Small intestine (tissue), 16 donors: ENCODE measurements at places on chromosomes 3 and 15.

DNA sequence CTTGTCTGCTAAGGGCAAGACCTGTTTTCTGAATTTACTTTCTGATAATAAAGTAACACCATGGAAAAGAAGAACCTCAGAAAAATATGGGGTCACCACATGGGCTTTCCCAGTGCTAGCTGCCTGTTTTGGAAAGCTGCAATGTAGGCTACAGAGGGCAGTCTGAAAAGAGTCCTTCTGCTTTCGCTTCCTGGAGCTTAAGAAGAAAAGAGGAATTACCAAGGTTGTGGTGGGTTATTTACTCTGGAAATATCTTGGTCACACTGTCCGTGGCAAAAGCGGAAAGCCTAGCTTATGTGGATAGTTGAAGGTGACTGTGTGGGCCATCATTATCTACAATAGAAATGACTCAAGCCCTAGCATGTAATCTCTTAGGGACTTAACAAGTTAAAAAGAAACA is 31.7 kb upstream of the IP6K2 start:
- no peaks in the 10 kb centered on the region for H3K4me1 ChIP-seq
- H3K27me3 ChIP-seq, result no peaks in the 10 kb centered on the region
- H3K27ac ChIP-seq, result no peak overlapping the region
- peaks cover 33% of the 10 kb centered on the region for H3K36me3 ChIP-seq
- no peak overlapping the region for H3K4me3 ChIP-seq

DNA sequence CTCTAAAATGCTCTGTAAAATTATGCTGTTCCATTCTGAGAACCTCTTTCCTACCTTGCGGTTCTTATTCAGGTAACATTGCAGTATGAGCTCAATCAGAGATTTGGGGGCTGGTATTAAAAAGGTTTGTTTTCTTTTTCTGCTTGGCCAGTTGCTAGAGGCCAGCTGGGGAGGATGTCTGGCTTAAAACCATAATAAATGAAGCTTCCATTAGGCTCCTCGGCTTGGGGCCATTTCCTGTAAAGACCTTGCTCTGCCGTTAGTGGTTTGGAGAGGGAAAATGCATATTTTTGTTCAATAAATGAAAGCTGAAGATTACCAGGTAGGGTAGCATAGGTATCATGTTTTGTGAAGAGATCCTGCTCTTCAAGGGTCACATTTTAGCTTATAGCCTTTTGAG is 55.2 kb downstream of the MCTP2 start:
- no peak overlapping the region for H3K4me3 ChIP-seq
- no peaks in the 10 kb centered on the region for H3K4me1 ChIP-seq
- DNase-seq, result no peak
- H3K36me3 ChIP-seq, result peaks cover 5% of the 10 kb centered on the region

DNA sequence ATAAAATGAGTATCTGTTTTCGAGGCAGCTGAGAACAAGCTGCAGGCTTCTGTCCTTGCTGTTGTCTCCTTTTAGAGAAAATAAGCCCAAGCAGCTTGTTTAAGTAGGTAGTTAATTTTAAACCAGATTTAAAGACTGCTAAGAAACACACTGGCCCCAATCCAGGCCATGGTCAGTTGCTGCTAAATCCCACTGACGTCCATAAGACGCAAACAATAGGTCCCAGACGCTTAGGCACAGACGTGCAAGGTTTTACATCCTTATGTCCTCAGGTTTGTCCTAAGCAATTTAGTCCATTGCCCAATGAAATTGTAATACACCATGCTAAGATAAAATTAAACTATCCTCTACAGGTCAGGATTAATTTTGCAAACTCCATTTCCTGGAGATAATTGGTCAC is 120.0 kb upstream of the SNTN start:
- no peaks in the 10 kb centered on the region for H3K4me1 ChIP-seq
- no peaks in the 10 kb centered on the region for H3K27me3 ChIP-seq
- H3K27ac ChIP-seq, result no peak overlapping the region
- DNase-seq, result no peak

DNA sequence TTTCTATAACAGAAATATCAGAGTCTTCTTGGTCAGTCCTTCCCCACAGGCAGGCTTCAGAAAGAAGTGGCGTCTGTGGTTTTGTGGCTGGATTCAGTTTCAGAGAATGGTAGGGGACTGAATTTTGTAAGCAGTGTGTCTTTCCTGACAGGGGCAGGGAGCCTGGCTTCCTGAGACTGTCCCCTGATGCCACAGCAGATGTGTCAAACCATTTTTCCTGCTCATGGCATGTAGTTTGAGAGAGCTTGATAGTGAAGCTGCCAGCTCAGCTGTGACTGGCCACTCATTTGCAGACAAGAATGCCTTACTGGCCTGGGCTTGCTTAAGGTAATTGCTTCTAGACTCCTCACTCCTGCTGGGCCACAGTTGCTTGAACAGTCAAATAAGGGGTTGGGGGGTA is 26.4 kb downstream of the LARS2 start:
- H3K36me3 ChIP-seq, result peaks cover 30% of the 10 kb centered on the region
- no peak for DNase-seq
- H3K27me3 ChIP-seq, result no peaks in the 10 kb centered on the region

- H3K27me3 ChIP-seq, result no peaks in the 10 kb centered on the region
- H3K27ac ChIP-seq, result no peak overlapping the region
- no peak overlapping the region for H3K4me3 ChIP-seq
- H3K4me1 ChIP-seq, result no peaks in the 10 kb centered on the region
- DNase-seq, result no peak
Observed at GRCh38 chr3:173214576-173214975, 73.5 kb upstream of the SPATA16 start.

DNA sequence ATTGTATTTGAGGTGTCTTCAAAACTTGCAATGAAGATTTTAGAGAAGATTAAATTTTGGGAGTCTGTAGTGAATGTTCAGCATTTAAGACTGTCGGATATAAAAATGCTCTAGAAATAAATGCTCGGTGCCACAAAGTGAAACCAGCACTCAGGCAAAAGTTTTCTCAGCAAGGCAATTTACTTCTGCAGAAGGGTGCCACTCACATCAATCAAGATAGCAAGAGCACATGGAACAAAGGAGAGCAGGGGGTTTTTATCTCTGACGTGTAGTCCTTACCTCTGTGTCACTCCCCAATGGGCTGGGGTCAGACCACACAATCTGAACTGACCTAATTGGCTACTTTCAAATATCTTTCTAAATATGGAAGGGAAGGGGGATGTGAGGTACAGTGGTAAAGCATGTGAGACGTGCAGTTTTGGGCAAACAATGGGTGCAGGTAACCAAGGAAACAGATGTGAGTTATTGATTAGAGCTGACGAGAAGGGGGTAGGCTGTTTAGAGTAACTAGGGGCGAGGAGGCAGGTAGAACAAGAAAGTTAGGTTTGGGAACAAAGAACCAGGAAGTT is 23.4 kb upstream of the FXR1 start:
- H3K4me1 ChIP-seq, result no peaks in the 10 kb centered on the region
- no peaks in the 10 kb centered on the region for H3K36me3 ChIP-seq
- H3K27ac ChIP-seq, result no peak overlapping the region
- H3K4me3 ChIP-seq, result no peak overlapping the region

- peaks cover 3% of the 10 kb centered on the region for H3K4me1 ChIP-seq
- no peak for DNase-seq
- no peaks in the 10 kb centered on the region for H3K36me3 ChIP-seq
- H3K4me3 ChIP-seq, result no peak overlapping the region
- H3K27me3 ChIP-seq, result no peaks in the 10 kb centered on the region
Observed at GRCh38 chr3:98577178-98577895, 16.1 kb downstream of the CPOX start.

GRCh38 chr3:152858170-152858800 is 23.4 kb downstream of the P2RY1 start:
- no peaks in the 10 kb centered on the region for H3K27me3 ChIP-seq
- no peaks in the 10 kb centered on the region for H3K4me1 ChIP-seq
- DNase-seq, result no peak
- no peaks in the 10 kb centered on the region for H3K36me3 ChIP-seq
- no peak overlapping the region for H3K4me3 ChIP-seq

- H3K27me3 ChIP-seq, result no peaks in the 10 kb centered on the region
- DNase-seq, result no peak
- no peaks in the 10 kb centered on the region for H3K36me3 ChIP-seq
- no peaks in the 10 kb centered on the region for H3K4me1 ChIP-seq
- no peak overlapping the region for H3K4me3 ChIP-seq
Observed at GRCh38 chr3:48112813-48113212, 75.4 kb downstream of the CDC25A start.

- DNase-seq, result no peak
- no peak overlapping the region for H3K27ac ChIP-seq
- no peaks in the 10 kb centered on the region for H3K27me3 ChIP-seq
- no peaks in the 10 kb centered on the region for H3K4me1 ChIP-seq
- no peak overlapping the region for H3K4me3 ChIP-seq
- no peaks in the 10 kb centered on the region for H3K36me3 ChIP-seq
Observed at GRCh38 chr15:64315216-64315615, 40.8 kb downstream of the CSNK1G1 start.

GRCh38 chr15:83365370-83365938 is 81.0 kb upstream of the BNC1 start:
- no peaks in the 10 kb centered on the region for H3K4me1 ChIP-seq
- DNase-seq, result peak; percentile 4
- peak overlapping the region; percentile 24 for H3K4me3 ChIP-seq

DNA sequence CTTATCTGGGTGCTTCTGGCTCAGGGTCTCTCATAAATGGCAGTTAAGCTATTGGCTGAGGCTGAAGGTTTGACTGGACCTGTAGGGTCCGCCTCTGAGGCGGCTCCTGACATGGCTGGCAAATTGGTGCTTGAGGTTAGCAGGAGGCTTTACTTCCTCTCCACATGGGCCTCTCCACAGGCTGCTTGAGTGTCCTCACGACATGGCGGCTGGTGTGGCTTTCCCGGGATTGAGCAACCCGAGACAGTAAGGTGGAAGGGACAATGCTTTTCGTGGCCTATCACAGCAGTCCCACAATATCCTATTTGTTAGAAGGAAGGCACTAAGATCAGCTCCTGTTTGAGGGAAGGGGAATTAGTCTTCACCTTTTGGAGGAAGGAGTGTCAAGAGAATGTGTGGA is 267.3 kb upstream of the LRRFIP2 start:
- no peaks in the 10 kb centered on the region for H3K36me3 ChIP-seq
- no peak overlapping the region for H3K4me3 ChIP-seq
- no peaks in the 10 kb centered on the region for H3K4me1 ChIP-seq
- H3K27ac ChIP-seq, result no peak overlapping the region
- DNase-seq, result no peak

DNA sequence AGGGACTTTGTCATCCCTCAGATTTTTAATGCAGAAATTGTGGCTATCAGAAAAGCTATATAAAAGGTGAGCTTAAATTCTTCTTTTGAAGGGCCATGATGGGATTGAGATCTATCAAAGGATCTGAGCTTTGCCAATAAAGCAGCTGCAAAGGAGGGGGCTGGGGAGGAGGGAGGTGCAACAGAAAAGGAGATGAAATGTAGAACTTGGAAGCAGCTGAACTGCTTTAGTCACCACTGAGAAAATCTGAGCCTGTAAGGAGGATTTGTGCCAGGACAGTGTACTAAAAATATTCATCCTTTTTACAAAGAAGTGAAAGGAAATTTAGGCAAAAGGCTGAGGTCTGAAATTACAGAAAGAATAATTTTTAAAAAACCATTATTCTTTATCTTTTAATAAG is 10.4 kb downstream of the TSPAN3 start:
- no peak overlapping the region for H3K4me3 ChIP-seq
- no peak for DNase-seq
- no peaks in the 10 kb centered on the region for H3K36me3 ChIP-seq
- H3K4me1 ChIP-seq, result peaks cover 18% of the 10 kb centered on the region
- H3K27me3 ChIP-seq, result no peaks in the 10 kb centered on the region

DNA sequence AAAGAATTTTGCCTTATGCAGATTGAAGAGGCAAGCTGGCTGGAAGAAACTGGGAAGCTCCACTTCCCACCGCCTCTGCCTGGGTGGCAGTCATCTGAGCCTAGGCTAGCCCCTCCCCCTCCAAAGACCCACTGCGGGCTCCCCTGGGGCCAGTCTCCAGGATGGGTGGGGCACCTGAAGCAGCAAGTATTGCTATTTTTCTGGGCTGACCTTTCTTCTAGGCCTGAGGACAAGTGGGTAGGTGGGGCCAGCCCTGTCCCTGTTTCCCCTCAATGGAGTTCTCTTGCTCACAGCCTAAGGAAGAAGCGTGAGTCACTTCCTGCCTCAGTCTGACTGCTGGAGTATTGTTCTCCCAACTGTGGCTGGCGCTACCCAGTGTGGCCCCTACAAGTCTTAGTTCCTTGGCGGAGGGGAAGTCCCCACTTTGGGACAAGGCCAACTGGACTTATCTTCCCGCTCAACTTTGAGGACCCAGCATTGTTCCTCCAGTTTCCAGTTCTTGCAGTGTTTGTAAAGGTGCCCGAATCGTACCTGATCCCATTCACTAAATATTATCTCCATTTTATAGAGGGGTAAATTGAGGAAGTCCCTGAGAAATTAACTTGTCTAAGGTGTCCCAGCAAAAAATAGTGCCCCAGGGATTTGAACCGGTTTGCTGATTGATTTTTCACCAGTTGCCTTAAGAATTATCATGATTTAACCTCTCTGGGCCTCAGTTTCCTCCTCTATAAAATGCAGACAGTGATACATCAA is 1.4 kb downstream of the FURIN start:
- peak overlapping the region; percentile 76 for H3K4me3 ChIP-seq
- peaks cover 49% of the 10 kb centered on the region for H3K4me1 ChIP-seq
- H3K27ac ChIP-seq, result peak overlapping the region; percentile 51
- H3K27me3 ChIP-seq, result no peaks in the 10 kb centered on the region
- no peaks in the 10 kb centered on the region for H3K36me3 ChIP-seq

DNA sequence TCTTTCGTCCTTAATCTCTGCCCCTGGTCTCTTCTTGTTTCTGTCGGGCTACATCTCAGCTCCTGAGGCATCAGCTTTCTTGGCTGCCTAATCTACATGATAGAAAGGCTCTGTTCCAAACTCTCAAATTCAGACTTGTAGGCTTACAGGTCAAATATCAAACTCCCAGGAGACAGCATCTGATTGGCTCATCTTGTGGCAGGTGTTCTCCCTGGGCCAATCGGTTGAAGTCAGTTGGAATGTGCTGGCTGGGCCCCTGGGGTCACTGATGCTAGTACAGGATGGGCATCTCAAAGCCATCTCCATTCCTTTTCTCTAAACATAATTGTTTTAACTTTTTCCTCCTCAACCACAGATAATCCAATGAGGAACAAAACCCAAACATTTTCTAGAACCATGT is 198.7 kb downstream of the CNTN3 start:
- no peak overlapping the region for H3K4me3 ChIP-seq
- no peak overlapping the region for H3K27ac ChIP-seq
- no peaks in the 10 kb centered on the region for H3K27me3 ChIP-seq
- no peaks in the 10 kb centered on the region for H3K36me3 ChIP-seq

DNA sequence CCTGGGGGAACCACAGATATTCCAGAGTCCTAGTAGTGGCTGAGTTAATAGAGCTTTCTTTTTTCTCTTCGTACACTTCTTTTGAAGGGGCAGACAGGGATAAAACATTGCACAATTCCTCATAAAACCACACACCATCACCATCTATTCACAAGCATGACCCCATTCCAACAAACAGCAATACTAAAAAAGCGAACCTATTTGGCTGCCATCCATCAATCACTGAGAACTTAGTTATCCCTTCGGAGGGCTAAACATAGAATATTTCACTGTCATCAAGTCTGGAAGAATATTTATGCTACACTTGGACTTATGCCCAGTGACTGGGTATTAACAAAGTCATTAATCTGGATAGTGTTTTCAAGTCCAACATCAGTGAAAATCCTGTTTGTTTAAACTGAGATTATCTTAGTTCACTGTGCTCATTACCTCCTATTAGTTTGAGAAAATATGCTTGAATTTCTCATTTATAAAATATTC is 80.3 kb upstream of the PRTG start:
- H3K4me1 ChIP-seq, result no peaks in the 10 kb centered on the region
- DNase-seq, result peak; percentile 4
- H3K27me3 ChIP-seq, result no peaks in the 10 kb centered on the region
- H3K36me3 ChIP-seq, result no peaks in the 10 kb centered on the region
